ENCODE measurements at places on chromosomes 2 and 18.

DNA sequence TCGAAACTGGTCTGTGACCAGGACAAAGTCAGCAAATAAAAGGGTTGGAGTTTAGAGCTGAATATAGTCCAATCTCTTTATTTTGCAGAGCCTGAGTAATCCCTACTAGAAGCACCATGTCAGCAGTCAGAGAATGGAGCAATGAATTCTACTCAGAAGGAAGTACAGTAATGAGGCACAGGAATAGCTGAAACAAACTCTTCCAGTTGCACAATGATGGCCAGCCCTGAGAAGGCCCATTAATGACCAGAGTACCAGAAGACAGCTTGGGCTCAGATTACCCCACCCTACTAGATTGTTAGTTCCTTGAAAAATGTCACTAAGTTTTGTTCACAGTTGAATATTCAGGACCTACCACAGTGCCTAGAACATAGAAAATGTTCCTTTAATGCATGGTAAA lies 40.3 kb upstream of the SCG2 start:
- no peak for DNase-seq

- no peak for DNase-seq
Observed at GRCh38 chr2:84526562-84526961, 10.3 kb downstream of the DNAH6 start.

DNA sequence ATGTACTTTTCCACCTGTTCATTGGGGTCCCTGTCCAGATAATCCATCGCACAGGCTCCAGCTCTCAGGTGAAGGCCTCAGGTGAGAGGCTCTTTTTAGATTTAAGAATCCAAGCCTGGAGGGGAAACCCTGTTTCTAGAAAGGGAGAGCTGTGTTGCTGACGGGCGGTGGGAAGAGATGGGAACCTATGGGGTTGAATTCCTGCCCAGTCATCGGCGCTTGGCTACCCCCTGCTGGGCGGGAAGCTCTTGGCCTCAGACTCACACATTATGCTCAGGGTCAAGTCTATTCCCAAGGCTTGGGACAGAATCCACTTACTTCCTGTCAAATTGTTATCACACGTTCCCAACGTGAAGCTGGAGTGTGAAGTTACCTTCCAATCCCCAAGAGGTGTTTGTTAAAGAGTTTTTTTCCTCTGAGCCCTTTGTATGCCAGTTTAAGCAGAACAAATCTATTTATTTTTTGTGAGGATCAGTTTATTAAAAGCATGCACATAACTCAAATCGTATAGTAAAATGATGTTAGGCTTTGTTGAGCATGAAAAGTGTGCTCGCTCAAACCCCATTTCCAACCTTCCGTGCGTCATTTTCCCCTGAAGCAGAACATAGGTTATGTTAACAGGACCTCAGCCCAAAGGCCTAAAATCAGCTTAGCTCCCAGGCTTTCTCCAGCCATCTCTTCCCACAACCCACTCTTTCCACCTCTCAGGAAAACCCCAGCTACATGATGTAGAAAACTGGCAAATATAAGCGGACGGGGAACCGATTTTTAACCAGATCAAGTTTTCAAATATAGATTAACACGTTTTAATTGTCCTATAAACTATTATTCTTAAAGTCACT lies 181.7 kb upstream of the ETAA1 start:
- DNase-seq = peak; percentile 6

- DNase-seq = peak; percentile 64
Observed at GRCh38 chr2:206452242-206452641, 8.9 kb downstream of the ADAM23 start.

DNA sequence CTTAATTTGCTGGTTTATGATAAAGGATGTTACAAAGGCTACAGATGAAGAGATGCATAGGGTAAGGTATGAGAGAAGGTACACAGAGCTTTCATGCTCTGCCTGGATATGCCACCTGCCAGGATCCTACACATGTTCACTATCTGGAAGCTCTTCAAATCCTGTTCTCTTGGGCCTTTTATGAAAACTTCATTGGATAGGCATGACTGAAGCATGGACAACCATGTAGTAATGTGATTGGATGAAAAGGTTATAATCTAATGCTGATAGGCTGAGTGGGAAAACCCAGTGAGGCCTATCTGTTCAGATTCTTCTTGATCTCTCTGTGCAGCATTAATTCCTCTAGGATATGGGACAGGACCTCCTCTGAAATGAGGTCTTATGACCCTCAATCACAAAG lies 26.8 kb downstream of the HNMT start:
- DNase-seq = no peak

DNA sequence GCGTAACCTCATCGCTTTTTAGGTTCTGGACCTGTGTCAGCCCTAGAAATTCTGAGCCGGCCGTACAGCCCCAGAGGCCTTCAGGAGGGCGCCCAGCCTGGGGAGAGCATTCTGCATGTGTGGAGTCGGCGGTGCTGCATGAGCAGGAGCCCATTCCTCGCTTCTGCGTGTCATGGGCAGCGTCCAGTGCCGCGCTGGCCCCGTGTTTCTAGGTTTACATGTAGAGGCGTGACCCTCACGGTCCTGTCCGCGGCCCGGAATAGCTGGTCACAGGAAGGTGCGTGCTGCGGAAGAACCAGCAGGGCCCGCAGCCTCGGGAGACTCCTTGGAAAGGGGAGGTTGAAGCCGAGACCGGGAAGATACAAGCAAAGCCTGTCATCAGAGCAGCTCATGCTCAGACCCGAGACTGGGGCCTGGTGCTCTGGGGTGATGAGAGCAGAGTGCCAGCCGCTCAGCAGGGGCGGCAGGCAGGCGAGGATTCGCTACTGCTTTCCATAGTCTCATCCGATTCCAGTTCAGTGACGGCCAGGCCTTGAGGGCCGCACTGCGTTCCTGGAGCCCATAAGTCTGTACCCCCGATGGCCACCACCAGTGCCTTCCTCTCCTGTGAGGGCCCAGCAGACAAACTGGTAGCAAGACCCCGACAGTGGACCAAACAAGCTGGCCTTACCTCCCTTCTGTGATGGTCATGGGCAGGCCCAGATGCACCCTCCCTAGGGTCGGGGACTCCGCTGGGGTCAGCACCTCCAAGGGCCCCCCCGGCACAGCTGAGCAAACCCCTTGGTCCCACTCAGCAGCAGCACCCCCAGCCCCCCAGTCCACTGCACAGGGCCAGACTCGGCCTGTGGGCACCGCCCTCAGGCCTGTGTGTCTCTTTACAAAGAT lies 15.6 kb upstream of the NFATC1 start:
- no peak for DNase-seq

- no peak for DNase-seq
Observed at GRCh38 chr2:99640635-99641151, 150.9 kb upstream of the REV1 start.

DNA sequence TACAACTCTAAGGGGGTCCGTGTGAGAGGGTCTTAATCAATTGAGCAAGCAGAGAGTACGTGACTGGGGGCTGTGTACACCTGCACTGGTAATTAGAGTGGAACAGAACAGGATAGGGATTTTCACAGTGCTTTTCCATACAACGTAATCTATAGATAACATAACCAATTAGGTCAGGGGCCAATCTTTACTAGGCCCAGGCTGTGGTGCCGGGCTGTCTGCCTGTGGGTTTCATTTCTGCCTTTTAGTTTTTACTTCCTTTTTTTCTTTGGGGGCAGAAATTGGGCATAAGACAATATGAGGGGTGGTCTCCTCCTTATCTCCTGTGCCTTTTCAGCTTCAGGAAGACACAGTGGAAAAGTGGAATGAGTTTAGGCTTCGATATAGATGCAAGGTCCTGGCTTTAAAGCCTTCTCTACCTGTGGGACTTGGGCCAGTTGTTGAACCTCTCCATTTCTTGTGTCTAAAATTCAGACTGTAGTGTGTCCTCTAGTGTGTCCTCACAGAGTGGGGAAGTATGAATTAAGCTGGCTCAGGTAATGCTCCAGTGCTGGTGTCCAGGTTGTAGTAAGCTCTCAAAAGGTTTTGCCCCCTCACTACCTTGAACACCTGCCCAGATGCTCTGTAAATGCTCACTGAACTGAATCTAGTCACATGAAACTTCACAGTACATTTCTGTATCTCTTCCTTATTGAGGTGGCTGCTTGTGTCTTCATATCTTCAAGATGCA lies 422.8 kb downstream of the SETBP1 start:
- peak; percentile 66 for DNase-seq

DNA sequence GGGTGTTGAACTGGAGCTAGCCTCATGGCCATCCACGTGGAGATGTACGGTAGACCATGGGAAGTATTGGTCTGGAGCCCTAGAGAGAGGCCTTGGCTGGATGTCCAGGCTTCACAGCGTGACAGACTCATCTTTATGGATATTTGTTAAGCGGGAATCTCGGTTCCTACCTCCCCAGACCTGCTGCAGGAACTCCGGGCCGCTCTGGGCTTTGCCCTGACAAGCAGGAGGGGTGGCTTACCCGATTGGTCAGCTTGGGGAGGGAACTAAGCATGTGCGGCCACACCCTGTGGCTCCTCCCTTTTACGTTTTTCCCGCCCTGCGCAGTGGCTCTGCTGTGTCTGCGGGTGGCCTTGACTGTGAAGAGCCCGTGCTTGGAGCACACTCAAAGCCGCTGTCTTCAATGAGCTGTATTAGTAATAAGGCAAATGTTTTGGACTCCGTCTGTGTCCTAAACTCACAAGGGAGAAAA lies 52.3 kb downstream of the PAPOLG start:
- no peak for DNase-seq

GRCh38 chr2:240506406-240507059 lies 51.3 kb downstream of the ANKMY1 start:
- no peak for DNase-seq

GRCh38 chr2:62540408-62541168 lies 34.6 kb upstream of the TMEM17 start:
- DNase-seq = no peak

GRCh38 chr2:61543062-61543461 lies 4.9 kb upstream of the XPO1 start:
- no peak for DNase-seq
